ENCODE measurements at places on chromosomes 1 and 21.

DNA sequence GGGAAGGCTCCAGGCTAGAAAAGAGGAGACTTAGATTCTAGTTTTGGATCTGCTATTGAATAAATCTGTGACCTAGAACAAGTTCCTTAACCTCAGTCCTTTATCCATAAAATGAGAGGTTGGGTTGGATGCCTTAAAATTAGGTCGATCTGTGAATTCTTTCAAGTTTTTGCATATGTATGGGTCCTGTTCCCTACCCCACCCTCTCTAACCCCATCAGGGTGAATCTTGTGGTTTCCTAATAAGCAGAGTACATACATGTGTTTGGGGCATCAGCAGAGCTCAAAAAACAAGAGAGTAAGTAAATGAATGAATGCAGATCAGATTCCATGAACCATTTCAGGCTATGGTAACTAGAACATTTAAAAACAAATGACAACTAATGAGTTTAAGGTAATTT, 6.2 kb downstream of the SPRR4 start:
- DNase-seq: no peak

DNA sequence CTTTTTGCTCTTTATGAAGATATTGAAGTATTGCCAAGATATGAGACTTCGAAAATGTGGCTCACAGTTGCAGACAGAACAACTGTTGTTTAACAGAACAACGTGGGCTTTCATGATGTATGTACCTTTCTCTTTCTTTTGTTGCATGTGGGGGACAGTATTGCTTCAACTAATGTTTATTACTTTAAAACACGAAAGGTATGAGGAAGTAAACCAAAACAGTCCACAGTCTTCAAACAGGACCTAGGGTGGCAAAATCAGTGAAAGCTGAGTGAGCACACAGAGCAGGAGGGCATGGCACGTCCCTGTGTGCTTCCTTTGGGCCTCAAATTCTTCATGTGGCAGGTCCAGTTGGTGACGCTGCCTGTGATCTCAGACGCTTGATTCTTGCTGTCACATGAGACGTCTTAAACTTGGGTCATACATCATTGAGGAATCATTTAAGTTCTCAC, 7.8 kb upstream of the CHAF1B start:
- DNase-seq: no peak

GRCh38 chr21:15820852-15821379, 91.1 kb downstream of the USP25 start:
- DNase-seq: no peak

DNA sequence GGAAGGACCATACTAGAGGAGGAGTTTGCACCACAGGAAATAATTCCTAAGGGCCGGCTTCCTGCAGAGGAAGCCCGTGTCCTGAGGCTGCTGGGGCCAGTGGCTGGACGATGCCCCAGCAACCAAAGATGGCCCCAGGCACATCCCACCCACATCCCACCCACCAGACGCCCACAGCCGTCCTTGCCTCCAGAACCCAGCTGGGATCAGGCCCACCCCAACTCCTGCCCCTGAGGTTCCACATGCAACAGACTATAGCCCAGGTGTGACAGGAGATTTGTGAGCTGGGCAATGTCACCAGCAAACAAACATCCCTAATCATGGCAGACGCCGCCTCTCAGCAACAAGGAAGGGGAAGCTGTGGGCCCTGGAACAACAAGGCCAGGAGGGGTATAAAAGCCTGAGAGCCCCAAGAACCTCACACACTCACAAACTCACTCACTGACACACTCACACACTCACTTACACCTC, at the start of gene KRTAP10-9:
Gene KRTAP10-9 (plus strand): TSS at position 421 of the 471 bp plus-strand sequence. CDS start 79 bp downstream, outside the sequence.
- DNase-seq: no peak

- DNase-seq: no peak
These were observed 104.4 kb downstream of the MAP3K21 start for GRCh38 chr1:233431753-233432403.

DNA sequence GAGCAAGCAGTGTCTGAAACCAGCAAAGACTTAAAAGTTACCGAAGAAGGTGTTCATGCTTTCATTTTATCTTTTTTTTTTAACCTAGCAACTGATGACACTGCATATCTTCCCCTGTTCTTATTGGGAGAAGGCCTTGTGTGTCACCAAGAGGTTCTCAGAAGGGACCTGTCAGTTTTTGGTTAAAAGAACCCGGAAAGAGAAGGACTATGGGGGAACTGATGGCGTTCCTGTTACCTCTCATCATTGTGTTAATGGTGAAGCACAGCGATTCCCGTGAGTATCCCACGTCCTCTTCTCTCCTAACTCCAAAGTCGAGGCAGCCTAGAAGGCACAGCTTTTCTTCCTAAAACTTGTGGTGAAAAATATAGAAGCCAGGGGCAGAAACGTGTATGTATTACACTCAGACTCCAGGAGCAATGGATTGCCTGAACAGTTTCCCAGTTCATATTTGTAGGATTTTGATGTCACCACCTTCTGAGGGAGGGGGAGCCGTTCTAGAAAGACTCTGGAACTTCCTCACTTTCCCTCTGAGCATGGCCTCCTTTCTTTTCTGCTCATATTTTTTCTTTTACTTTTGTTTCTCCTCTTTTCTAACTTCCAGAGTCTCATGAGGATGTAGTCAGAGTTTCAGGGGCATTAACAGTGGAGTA, at the start of gene MR1:
Gene MR1 (plus strand): TSS at position 185 of the 653 bp plus-strand sequence. CDS start 25 bp downstream, at position 210.
- peak; percentile 94 for DNase-seq

DNA sequence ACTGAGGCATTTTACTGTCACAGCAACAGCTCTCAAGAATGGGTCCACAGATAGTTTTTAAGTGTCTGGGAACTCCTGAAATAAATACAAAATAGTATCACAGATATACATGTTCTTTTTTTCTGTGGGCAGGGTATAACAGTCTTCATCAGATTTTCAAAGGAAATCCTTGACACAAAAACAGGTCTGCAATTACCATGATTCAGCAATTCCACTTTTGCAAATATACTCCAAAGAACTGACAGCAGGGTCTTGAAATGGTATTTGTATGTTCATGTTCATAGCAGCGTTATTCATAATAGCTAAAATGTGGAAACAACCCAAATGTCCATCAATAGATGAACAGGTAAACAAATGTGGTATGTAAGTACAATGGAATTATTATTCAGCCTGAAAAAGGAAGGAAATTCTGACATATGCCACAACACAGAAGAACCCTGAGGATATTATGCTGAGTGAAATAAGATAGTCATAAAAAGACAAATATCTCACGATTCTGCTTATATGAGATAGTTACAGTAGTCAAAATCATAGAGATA, 85.0 kb downstream of the EPS15 start:
- DNase-seq: no peak

GRCh38 chr1:89607156-89607555, 25.8 kb upstream of the LRRC8C start:
- no peak for DNase-seq

DNA sequence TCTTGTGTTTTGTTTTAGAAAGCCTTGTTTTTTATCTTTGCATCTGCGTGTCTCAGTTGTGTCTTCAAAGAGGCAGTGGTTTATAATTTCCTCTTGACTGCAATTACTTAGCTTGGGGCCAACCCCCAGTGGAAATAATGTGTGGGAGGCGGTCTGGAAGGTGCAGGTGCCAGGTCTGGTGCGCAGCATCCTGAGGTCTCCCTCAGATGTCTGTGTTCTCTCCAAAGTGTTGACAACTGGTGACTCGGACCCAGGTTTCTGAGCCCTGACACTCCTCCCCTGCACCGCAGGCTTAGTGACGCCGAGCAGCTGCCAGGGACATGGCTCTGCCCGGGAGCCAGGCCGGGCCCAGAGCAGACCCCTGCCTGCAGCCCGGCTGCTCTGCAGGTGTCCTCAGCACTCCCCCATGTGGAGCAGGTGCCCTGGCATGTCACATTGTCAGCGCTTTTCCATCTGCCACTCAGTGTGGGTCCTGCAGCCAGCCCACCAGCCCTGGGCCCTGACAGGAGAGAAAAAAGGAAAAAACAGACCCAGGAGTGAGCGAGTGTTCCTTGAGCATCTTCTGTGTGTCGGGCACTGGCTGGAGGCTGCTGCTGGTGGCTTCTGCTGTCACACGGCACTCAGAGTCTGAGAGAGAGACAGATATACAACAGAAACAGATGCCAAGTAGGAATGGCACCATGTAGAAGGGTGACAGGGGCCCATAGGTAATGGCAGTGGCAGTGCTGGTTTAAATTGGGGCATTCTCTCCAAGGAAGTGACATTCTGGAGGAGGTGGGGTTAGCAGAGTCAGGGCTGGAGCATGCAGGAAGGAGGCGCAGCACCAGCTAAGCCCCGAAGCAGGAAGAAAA, 24.8 kb upstream of the SELENON start:
- DNase-seq: no peak

DNA sequence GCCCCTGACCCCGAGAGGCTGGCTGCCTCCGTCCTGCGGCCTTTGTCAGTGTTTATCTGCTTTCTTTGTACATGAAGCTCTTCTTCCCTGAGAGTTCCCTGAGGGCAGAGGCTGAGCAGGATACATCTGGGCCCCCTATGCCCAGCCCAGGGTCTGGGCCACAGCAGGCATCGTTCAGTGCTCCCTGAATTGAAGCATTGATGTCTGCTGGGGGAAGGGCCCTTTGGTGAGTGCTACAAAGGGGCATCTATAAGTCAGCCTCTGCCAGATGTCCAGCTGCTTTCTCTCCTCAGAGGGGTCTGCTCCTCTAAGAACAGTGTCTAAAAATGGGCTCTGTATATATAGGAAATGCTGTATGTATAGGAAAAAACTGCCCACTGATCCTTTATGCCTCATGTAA, 2.1 kb downstream of the HEYL start:
- DNase-seq: no peak

- DNase-seq: no peak
These were observed 2.0 kb downstream of the HPDL start for GRCh38 chr1:45328680-45329079.

GRCh38 chr1:116426401-116426800, 53.4 kb downstream of the ATP1A1 start:
- DNase-seq: no peak

DNA sequence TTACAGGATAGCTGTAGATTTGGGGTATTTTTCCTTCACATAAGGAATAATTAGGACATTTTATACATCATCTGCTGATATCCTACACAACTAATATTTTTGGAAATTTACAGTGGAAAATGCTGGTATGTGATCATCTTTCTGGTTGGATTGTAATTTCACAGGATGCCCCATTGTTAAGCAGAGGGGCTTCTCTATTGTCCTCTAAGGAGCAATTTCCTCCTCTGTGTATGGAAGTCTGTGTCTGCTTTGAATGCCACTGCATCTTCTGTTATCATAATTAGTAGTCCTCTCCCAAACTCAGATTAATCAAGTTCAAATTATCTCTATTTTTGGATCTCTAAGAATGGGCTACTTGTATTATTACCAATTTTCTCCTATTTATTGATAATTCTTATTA, 988.1 kb upstream of the B3GALT2 start:
- DNase-seq: no peak

DNA sequence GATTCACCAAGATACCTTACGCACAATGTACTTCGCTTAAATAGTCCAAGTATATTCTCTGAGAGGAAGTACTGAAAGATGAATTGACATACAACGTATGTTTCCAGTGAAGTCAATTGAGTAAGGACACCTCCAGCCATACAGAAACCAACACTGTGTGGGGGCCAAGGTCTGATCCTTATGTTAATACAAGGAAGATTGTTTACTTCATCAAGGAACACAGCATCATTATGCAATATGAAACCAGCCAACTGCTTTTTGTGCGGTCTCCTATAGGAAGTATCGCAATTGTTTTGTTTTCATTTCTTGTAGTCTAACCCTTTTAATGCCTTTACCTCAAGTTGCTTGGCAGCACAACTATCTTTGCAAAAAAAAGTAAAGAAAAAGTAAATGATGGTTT, 28.2 kb upstream of the TEKT2 start:
- DNase-seq: no peak

- no peak for DNase-seq
These were observed 12.7 kb downstream of the SIPA1L2 start for GRCh38 chr1:232617237-232617636.

DNA sequence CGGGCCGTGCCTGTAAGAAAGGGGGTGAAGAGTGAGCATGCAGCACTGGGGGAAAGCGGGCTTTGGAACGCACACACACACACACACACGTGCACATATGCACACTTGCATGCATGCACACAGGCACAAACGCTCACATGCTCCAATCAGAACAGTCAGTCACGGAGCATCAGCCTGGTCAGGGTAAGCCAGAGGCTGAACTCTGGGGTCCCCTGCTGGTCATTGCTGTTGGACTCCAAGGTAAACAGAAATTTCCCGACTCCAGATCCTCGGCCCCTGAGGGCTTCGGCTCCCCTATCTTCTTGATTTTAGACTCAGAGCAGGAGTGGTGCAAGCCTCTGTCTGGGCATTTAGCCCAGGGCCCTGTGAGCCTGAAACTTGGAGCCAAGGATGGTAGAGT, 54.2 kb downstream of the SYT2 start:
- peak; percentile 41 for DNase-seq

DNA sequence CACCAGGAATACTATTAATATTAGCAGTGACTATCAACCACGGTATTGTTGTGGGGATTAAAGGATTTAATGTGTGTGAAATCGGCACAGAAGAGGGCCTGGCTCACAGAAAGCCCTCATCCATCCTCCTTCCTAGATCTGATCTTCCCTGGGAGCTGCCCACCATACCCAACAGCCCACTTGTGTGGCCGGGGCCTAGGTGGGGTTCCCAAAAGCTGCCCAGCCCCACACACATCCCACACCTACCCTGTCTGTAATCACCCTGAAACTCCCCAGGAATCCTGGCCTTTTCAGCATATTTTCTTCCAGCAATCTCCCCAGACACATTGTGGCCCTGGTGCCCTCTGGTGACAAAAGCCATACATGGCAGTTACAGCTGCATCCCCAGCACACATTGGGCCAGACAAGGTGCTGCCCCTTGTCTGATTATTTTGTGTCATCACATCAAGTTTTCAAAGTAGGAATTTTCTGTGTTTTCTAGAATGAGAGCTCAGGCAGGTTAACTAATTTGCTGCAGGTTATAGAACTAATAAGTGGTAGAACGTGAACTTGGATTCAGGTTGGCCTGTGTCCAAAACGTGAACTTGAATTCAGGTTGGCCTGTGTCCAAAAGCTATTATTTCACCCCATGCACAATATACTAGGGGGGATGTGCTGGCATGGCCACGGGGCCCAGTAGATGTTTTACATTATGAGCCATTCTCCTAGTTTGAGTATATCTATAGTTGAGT, 5.3 kb upstream of the SLC6A9 start:
- peak; percentile 85 for DNase-seq

GRCh38 chr1:43835082-43836021, 98.2 kb upstream of the ARTN start:
- DNase-seq: peak; percentile 92

GRCh38 chr1:112676543-112676942, 2.1 kb downstream of the MOV10 start:
- DNase-seq: no peak

- DNase-seq: no peak
These were observed 95.0 kb downstream of the ASTN1 start for GRCh38 chr1:177069490-177069889.

GRCh38 chr1:169327875-169328274, 39.7 kb downstream of the NME7 start:
- DNase-seq: no peak

DNA sequence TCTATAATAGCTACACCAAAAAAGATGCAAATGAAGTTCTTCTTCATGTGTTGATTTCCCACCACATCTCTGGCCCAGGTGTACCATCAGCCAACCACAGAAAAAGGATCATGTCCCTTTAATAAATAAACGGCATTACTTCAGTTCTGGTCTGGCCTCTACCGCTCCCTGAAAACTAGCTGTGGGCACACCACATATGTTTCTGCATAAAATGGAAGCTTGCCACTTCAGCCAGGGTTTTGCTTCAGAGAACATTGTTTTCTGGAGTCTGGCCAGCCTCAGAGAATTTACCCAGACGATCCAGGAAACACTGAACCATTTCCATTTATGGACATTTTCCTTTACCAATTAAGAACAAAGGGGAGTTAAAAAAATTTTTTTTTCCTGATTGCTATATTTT, 5.8 kb upstream of the LAMC2 start:
- peak; percentile 96 for DNase-seq

- peak; percentile 85 for DNase-seq
These were observed 3.7 kb upstream of the SDE2 start for GRCh38 chr1:226002667-226003501.

Data from MCF 10A (cell line).